Activated naive CD4-positive, alpha-beta T cell (primary cell): ENCODE measurements at places on chromosomes 6 and 20.

DNA sequence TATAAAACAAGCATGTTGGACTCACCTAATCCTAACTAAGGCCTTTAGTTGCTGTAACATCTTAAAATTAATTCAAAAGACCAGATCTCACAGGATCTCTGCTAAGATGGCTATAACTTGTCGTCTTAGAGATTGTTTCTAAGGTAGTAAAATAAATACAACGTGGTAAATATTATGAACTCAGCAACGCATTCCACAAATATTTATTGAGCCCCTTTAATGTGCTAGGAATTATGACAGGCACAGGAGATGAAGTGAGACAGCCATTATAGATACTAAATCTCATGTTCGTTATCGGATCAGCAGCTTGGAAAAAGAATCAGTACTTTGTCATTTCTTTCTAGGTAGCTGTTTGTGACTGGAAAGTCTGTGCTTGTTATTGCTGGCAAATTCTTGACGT lies 20.9 kb upstream of the MCM3 start:
- no peak for DNase-seq

DNA sequence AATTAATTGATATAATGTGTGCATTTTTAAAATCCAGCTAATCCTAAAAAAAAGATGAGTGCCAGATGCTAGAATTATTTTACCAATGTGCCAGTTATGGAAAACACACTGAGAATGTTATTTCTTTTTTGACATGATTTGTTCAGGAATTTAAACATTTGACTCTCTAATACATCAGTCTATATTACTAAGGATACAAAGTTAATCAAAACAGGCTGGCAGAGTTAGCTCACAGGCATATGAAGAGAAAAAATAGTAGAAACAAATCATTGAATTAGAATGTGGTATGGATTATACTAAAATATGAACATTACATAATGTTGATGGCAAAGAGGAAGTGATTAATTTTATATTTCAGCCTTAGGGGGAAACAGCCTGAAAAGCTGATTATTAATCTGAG lies 368.3 kb upstream of the GJE1 start:
- DNase-seq, result no peak

DNA sequence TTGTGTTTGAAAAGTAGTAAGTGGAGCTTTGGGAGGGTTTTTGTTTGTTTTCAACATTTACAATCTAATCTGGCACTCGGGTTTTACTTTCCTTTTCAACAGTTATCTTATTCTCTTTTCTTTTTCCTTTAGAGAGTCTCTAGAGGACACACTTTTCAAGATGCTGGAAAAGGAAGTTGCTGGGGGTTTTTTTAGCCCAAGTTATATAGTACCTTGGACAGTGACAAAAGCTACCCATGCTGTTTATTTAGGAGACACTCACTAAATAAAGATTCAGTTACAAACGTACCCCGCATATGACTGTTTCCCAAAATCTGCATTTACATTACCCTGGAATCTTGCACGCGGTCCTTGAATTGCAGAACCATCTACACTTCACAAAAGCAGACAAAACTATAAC lies 78.8 kb downstream of the MAP7 start:
- DNase-seq, result no peak

DNA sequence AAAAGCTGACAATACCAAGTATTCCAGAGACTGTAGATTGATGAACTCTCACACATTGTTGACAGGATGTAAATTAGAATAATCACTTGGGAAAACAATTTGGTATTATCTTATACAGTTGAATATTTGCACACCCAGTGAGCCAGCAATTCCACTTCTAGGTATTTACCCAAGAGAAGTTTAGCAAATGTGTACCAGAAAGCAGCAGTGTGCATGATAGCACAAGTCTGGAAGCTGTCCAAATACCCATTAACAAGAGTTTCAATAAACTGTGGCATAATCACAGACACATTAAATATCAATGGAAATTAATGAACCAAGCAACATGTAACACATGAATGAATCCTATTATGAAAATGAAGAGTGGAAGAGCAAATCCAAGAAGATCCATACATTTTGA lies 233.6 kb downstream of the TPBG start:
- no peak for DNase-seq

GRCh38 chr6:100023798-100024197 lies 29.8 kb upstream of the MCHR2 start:
- no peak for DNase-seq

GRCh38 chr6:231779-232178 lies 60.5 kb upstream of the DUSP22 start:
- no peak for DNase-seq

GRCh38 chr20:43583982-43584432 lies 6.7 kb upstream of the IFT52 start:
- no peak for DNase-seq

DNA sequence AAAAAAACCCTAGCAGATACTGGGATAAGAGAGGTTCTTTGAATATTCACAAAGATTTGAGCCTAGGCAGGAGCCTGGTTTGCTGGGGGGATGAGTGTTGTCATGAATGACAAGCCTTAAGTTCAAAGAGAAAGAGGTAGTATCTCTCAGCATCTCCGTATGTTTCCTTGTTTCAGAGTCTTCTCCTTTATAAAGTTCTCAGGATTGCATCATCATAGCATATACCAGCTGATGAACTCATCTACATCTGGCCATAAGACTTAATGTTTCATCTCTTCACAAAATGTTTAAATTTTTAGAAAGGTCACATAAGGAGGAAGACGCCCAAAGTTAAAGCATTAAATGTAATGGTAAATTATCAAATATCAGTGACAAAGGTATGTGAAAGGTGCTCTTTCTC lies 17.1 kb downstream of the DEFB114 start:
- no peak for DNase-seq

GRCh38 chr20:58884966-58885365 lies 32.5 kb downstream of the GNAS start:
- DNase-seq, result no peak
